ENCODE measurements at places on chromosomes 2 and 18.

- no peak for DNase-seq
Observed at GRCh38 chr18:54671291-54671881, 80.3 kb downstream of the DYNAP start.

- no peak for DNase-seq
Observed at GRCh38 chr2:34254272-34254878, 655.3 kb upstream of the FAM98A start.

DNA sequence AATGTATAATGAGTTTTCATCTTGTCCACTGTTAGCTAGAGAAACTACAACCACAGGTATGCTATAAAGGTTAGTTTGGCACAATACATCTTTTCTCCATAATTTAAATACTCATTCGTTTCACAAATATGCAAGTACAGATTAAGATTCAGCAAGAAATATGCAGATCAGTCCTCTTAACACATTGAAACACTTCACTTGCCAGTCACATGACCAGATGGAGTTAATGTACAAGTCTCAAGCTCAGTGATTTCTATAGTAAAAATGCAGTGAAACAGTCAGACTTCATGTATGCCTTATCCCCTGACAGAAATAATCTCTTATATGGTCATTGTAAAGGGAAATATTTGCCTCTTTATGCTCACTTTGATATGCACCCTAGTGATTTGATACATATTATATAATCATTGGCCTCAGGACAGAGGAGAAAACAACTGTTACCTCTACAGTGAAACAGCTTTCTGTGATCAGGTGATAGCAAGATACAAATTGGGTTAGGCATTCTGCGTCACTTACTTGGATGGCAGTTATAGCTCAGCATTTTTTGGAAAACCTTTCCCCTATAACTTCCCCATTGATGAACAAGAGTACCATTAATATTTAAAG is 104.6 kb downstream of the TCF4 start:
- DNase-seq = no peak

GRCh38 chr2:239675826-239676715 is 275.3 kb upstream of the HDAC4 start:
- DNase-seq = peak; percentile 16

DNA sequence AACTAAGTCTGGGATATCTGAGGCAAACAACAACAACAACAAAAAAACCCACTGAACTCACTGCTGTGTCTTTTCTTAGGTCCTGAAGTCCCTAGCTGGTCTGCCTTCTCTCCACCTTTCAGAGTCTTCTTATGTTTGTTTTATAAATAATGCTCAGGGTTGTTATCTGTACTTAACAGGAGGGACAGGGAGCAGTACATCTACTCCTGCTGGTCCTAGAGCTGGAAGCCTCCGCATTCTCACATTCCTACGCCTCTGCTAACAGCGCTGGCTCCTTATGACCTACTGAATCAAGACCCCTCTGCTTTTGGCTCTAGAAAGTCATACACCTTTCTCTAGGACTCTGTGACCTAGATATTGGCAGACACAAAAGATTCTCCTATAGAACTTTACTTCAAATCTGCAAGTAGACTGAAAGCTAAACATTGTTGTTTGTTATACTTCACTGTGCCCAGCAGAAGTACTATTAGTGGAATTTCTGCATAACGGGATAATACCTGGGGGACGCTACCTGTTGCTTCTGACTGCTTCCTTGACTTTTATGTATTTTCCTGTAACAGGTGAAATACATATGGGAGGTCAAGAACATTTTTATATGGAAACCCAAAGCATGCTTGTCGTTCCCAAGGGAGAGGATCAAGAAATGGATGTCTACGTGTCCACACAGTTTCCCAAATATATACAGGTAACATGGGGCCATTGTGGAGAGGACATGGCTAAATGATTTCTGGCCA is 48.6 kb downstream of the AOX1 start:
- DNase-seq = no peak

- no peak for DNase-seq
Observed at GRCh38 chr2:163345795-163346573, 389.8 kb downstream of the FIGN start.

DNA sequence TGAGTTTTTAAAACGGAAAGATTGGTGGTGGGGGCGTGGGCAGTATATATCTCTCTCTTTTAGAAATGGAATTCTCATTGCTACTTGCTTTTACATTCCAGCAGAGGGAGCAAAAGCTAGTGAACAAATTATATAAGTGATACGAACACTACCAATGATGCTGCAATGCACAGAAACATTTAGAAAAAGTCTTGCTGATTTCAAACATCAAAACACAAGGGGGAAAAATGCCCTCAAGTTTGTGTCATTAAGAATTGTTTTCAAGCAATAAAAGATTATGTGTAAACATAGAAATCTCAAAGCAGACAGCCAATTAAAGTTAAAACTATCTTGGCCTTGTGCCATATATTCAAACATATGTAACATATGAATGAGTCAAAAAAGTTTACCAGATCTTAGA is 296.3 kb upstream of the KCNJ3 start:
- DNase-seq = no peak

- DNase-seq = no peak
Observed at GRCh38 chr2:181992776-181993175, 7.1 kb downstream of the PPP1R1C start.

- DNase-seq = no peak
Observed at GRCh38 chr2:143230506-143231253, 101.5 kb downstream of the ARHGAP15 start.

DNA sequence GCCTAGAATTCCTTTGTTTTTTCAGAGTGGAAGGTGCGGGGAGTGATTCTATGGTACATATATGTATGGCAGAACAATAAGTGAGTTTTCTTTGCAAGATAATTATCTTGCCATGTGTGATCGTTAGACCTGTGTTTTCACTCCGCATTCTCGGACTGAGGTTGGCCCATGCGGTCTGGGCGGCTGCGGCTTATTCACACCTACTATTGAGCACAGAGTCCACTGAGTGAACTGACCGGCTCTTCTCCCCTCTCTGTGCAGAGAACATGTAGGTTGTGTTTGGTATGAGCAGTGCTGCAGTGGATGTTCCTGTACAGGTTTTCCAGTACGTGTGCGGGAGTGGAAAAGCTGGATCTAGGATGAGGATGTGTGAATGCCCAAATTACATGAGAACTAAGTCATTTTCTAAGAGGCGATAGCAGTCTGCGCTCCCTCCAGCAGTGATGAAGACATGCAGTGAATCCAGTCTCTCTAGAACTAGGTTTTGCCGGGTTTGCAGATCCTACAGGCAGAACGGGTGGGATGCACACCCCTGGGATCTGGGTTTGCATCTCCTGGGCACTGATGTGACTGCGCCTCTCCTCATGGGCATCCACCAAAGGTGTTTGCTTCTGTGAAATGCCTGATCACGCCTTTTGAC is 27.1 kb downstream of the MTERF4 start:
- no peak for DNase-seq

DNA sequence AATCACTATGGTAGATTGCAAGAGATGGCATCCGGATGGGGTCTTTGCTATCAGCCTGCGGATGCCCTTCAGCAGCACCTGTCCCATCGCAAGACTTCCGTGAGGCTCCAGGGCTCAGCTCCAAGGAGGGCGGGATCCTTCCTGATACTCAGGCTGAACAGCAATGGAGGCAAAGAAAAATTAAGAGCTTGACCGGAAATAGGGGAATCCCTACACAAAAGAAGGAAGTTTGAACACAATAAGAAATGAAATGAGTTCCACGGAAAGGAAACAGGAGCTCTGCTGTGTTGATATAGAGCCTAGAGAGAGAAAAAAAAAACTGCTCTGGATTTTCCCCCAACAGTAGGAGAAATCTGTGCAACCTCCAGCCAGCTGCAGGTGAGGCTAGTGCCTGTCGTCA is 91.9 kb downstream of the ARL4C start:
- no peak for DNase-seq

- no peak for DNase-seq
Observed at GRCh38 chr18:60215432-60215831, 157.1 kb downstream of the MC4R start.

- no peak for DNase-seq
Observed at GRCh38 chr18:10299643-10300042, 154.8 kb upstream of the APCDD1 start.

Measured in femur (tissue), 1 donor.